Stimulated activated CD4-positive, alpha-beta T cell treated with anti-CD3 and anti-CD28 coated beads, TNF-alpha, amount 100 ng/mL, for 4 hours (primary cell): ENCODE measurements at places on chromosomes 16 and 17.

DNA sequence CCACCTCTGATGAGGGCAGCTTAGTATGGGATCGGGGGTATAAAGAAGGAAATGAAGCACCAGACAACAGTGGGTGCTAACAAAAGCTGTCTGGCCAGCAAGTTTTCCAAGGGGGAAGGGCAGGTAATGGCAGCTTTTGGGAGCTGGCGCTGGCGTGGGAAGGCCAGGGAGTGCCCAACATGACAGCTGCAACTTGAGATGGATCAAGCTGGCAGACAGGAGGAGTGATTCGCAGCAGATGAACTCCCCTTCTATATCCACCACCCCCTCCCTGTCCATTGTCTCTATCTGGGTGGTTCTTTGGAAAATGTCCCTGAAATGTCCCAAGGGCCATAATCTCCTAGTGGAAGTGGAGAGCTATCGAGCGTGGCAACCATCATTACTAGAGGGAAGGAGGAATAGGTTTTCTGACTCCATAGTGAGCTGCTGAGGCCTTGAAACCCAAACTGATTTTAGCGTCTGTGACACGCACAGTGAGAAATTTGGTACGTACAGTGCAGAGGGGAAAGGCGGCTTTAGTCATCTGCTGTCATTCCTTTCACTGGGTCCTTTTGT lies 4.8 kb upstream of the INPP5K start:
- no peak for DNase-seq

- no peak for DNase-seq
Measured at GRCh38 chr16:82091241-82091640, 56.2 kb downstream of the HSD17B2 start.

DNA sequence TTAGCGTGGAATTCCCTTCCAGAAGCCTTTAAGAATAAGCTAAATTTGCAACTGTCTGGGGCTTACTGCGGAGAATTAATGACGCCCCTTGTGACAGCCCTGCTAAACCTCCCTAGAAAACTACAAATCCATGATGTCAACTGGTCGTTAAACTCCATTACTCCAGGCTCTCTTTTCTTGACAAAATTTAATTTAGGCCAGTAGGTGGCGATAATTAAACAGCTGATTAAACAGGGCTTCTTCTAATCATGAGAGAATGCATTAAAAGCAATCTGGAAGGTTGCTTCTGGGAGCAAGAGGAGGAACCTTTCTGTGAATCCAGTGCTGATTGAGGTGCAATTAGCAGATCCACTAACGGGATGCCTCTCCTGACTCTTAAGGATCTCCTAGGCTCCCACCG lies 8.1 kb upstream of the NLRP1 start:
- DNase-seq, result no peak

GRCh38 chr17:9350080-9350479 lies 225.5 kb downstream of the STX8 start:
- DNase-seq, result no peak

- DNase-seq, result no peak
Measured at GRCh38 chr17:10384175-10384574, 11.4 kb upstream of the MYH13 start.

DNA sequence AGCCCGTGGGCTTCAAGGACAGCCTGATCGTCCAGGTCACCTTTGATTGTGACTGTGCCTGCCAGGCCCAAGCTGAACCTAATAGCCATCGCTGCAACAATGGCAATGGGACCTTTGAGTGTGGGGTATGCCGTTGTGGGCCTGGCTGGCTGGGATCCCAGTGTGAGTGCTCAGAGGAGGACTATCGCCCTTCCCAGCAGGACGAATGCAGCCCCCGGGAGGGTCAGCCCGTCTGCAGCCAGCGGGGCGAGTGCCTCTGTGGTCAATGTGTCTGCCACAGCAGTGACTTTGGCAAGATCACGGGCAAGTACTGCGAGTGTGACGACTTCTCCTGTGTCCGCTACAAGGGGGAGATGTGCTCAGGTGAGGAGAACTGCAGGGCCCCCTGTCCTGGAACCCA lies 31.5 kb upstream of the EFCAB13 start:
- DNase-seq, result no peak

DNA sequence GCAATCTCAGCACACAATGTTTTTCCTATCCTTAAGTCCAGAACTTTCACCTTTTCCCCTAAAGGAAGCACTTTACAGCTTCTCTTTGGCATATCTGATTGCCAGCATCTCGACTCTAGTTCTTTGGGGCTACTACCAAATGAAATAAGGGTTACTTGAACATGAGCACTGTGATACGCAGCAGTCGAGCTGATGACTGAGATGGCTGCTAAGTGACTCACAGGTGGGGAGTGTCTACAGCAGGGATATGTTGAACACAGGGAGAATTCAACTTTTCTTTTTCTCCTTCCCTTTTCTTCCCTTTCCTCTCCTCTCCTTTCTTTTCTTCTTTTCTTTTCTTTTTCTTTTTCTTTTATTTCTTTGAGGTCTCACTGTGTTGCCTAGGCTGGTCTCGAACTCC lies 334.8 kb downstream of the MAF start:
- DNase-seq, result no peak

GRCh38 chr17:29591146-29591736 lies 1.7 kb upstream of the ANKRD13B start:
- DNase-seq, result no peak

DNA sequence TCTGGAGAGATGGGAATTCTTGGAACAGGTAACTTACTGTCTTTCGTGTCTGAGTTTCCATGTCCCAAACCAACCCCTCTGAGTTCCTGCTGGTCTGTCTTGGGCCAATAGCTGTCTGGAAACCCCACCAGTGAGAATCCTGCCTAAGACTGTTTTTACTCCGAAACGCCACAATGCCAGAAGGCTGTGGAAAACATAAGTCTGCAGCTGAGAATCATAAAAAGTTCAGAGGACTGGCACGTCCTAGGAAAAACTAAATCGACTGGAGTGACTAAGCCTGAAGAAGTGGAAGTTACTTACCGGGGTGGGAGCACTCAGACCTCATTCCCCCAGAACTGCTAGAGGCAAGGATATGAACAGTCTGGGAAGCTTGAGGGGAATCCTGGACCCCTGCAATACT lies 13.3 kb downstream of the LRRC75A start:
- DNase-seq, result no peak

DNA sequence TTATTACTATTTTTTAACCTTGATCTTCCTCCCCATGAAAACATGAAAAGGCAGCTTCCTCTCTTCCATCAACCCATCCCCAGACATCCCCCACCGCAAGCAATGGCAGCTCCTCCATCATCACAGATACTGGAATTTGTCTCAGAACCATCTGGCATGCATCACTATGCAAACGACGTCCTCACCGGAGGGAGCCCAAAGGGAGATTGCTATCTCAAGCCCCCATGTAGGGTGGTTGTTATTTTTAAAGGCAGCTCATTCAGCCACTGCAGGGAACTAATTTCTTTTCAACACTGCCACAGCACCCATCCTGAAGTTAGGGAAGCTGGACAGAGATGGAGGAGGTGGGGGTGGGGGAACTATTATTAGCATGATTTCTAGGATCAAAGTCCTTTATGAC lies 222.5 kb downstream of the FOXL1 start:
- DNase-seq, result no peak

DNA sequence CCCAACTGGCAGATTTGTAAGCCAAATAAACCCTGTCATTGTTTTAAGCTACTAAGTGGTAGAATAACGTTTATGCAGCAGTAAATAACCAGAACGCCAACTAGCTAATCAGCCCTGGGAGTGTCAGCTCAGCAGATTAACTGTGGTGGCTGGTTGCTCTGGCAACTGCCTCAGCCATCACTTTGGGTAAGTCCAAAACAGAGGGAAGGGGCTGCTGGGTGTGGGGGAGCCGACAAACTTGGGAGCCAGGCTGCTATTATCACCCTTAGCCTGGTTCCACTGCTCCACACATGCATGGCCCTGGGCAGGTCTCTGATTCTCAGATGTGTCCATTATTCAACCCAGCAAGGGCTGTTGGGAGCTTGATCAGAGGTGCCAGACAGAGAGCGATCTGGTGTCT lies 22.2 kb upstream of the RHOT1 start:
- no peak for DNase-seq

- DNase-seq, result no peak
Measured at GRCh38 chr17:29102046-29102445, 59.1 kb downstream of the PIPOX start.

- DNase-seq, result no peak
Measured at GRCh38 chr17:18143044-18143936, 34.7 kb downstream of the MYO15A start.

DNA sequence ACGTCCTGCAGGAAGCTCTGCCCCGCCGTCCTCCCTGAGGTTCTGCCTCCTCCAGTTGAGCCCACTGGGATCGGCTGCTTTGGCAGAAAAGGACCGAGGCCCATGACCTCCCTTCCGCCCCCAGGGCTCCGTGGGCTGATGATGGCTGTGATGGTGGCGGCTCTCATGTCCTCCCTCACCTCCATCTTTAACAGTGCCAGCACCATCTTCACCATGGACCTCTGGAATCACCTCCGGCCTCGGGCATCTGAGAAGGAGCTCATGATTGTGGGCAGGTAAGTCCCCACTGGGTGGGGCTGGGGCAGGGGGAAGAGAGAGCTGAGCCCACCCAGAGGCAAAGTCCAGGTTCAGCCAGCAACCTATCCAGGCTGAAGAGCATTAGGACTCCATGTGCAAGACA lies 61.1 kb downstream of the SLC5A11 start:
- no peak for DNase-seq

DNA sequence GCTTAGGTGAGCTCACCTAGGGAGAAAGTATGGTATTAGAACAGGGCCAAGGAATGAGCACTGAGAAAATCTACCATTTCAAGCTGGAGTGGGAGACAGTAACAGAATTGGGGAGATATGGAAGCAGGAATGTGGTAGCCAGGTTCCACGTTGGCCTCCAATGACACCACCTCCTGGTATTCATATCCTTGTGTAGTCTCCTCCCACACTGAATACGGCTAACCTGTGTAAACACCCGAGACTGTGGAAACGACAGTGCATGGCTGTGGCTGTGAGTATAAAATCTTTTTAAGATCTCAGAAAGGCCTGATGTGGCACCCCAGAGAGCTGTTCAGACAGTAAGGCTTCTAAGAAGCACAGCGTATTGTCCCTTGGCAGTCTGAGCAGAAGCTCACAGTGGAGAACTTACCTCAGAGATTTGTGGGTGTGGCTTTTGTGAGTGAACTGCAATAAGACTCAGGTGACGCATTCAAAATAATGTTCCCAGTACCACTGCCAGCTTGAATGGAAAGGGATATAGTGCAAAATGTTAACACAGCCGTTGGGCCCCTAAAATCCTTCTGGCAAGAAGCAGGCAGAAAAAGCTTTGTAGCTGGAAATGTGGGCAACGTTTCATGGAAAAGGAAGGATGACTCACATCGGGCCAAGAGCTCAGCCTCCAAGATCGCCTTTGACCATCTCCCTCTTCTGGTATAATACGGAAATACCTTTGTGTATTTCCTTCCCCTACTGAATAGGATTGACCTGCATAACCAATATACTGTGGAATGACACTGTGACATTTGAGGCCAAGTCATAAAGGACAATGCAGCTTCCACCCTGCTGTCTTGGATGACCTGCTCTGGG lies 14.4 kb downstream of the SDR42E1 start:
- no peak for DNase-seq
